ENCODE measurements at places on chromosomes 6 and 20.

GRCh38 chr6:118288355-118289124, 259.6 kb upstream of the PLN start:
- DNase-seq, result no peak

GRCh38 chr20:61924858-61925554, 140.7 kb downstream of the TAF4 start:
- DNase-seq, result no peak

DNA sequence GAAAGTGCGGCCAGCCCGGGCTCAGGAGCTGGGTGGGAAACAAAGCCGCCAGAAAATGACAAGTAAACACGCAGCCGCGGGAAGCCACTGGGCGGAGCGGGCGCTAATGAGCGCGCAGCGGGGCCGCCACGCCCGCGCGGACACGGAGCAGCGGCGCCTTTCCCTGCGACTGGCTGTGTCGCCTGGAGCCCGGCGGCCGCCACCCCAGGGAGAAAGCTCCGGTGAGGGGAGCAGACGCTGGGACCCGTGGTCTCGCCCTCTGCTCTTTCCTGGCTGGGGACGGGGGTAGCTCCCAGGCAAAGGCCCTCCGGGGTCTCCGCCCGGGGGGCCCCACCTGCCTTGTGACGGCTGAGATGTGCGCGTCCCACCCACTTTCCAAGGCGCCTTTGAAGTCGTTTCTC, 54.9 kb downstream of the PRR18 start:
- DNase-seq, result no peak

GRCh38 chr6:128395188-128395587, 125.2 kb downstream of the PTPRK start:
- no peak for DNase-seq

DNA sequence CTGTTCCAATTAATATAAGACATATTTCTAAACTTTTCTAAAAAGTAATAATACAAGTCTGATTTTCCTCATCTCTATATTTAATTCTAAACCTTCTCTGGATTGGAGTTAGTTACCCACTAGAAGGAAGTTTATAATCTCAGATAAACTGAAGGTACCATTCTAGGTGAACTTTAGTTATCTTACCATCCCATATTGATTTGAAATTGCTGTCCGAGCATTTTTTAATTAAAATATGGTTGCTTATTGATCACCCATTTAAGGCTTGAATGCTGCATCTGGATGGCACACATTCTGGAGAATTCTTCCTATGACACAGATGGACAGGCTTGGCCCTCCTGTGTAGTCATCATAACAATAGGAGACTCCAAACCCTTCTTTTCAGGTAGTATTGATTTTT, 8.0 kb downstream of the RNF182 start:
- DNase-seq, result no peak

GRCh38 chr6:136961848-136962247, 39.7 kb downstream of the SLC35D3 start:
- DNase-seq, result no peak

Data from CD4-positive, alpha-beta T cell treated with Interleukin-10 for 1 hour (primary cell).